ENCODE measurements at places on chromosomes 11 and 22.

- peak; percentile 30 for DNase-seq
Observed at GRCh38 chr22:19429950-19430889, 1.3 kb downstream of the HIRA start.

GRCh38 chr22:45883811-45884170 lies 93.2 kb downstream of the WNT7B start:
- DNase-seq = no peak

DNA sequence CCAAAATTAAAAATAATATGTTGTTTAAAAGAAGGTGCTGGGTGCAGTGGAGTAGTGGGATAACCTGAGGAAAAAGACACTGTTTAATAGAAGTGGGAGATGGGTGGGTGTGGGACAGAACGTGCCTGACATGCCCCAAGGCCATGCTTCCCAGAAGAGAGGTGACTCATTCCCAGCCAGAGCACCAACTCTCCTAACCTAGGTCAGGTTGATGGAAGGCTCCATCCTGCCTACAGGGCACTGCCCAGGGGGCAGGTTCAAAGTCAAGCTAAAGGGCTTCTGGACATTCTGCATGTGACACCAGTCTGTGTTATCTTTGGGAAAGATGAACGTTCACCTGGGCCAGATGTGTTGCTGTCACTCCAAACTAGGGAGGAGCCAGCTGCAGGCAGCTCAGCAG lies 453.1 kb downstream of the SOX6 start:
- no peak for DNase-seq

GRCh38 chr11:107041088-107041444 lies 22.8 kb upstream of the GUCY1A2 start:
- DNase-seq = no peak

DNA sequence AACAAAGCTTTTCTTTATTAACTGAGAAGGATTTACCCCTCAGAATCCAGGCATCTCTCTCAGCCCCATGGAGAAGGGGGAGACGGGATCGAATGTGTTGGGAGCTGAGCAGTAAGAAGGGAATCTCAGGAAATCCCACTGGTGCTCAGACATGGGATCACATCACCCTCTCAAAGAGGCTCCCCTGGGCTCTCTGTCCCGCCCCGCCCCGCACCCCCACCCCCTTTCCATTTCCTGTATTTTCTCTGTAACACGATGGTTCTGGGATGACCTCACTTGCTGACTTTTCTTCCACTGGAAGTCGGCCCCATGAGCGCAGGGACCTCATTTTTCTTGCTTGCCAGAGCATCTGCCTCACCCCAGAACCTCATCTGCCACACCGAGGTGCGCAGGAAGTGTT lies 100.0 kb downstream of the RPS6KA4 start:
- no peak for DNase-seq

DNA sequence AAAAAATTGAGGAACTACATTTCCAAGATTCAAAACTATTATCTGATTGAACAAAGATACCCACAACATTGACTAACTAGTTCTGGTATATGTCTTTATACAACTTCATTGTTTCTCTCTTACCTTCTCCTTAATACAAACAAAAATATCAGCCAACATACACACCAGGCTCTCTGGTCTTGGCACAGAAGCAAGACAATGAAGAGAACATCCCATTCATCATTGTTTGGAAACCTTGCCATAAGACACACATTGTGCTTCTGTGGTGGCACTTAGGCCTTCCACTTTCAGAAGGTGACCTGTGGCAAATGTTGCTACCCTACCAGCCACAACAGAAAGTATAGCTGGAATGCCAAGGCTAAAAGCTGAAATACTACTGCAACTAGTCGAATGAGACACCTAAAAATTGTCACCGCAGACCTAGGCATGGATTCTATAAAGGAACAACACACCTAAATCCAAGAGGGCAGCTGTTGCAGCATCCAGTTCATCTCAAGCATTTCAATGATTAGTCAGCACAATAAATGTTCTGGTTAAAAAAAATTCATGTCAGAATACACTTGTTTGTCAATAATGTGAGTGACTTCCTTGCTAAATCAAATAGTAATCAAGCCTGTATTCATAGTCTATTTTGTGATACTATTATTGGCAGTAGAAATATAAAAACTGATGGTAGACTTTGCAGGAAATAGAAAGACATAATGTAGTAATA lies 26.3 kb downstream of the MAP6 start:
- no peak for DNase-seq

- DNase-seq = no peak
Observed at GRCh38 chr22:36606114-36606513, 77.1 kb upstream of the EIF3D start.

DNA sequence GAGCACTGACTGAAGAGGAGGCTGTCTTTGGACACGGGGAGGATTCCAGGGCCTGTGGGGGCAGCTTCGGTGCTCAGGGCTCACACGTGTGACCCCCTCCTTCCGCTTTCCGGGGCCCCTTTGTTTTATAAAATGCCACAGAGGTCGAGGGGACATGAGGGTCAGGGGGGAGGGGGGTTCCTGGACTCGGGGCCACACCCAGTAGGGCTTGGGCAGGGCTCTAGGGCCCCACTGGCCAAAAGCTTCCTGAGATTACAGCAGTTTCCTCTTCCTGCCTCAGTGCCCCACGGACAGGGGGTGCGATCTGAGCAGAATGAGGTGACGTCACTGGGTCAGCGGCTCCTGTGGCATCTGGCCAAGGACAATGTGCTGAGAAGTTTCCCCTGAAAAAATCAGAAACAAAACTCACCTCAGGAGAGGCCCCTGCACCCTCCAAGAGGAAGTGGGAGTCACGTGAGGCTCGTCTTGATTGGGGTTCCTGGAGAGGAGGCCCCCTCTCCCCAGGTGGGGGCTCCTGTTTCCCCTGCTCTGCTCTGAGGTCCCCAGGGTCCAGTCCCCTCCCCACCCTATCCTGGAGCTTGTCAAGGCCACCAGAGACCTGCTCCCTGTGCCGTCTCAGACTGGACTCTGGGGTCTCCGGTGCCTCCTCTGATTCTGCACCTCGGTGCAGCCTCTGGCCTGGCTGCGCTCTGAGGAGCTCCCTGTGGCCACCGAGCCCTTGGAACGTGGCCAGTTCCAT lies 6.4 kb upstream of the IFITM3 start:
- DNase-seq = peak; percentile 91

DNA sequence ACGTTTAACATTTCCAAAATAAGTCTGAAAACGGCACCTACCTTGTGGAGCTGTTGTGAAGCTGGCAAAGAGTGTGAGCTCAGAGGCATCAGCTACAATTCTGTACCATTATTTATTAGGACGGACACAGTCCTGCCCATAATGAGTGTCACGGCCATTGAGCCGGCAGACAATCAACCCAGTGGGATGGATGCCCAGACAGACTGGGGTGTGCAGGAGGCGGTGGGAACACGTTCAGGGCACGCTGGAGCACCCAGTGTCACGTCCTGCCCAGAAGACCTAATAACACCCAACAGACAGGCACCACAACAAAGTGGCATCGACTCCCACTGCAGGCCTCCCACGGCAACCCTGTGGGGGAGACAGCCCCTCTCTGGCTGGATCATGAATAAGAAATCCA lies 34.5 kb downstream of the TPST2 start:
- no peak for DNase-seq

GRCh38 chr11:32028201-32028600 lies 62.7 kb upstream of the RCN1 start:
- DNase-seq = no peak

DNA sequence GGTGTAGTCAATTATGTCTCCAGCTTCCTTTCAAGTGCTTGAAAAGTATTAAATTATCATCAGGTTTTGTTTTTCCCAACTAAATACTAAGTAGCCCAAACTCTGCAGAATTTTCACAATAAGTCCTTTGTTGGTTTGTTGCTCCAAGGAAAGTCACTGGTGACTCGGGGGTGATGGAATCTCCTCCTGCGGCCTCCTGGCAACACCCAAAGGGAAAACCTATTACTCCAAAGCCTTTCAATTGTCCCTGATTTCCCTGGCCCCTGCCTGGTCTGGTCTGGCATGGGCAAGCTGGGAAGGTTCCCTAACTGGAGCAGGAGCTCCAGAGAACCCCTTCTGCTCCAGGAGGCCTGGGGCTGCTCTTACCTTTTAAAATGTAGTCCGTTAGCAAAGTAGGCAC lies 47.9 kb downstream of the FEZ1 start:
- DNase-seq = no peak

DNA sequence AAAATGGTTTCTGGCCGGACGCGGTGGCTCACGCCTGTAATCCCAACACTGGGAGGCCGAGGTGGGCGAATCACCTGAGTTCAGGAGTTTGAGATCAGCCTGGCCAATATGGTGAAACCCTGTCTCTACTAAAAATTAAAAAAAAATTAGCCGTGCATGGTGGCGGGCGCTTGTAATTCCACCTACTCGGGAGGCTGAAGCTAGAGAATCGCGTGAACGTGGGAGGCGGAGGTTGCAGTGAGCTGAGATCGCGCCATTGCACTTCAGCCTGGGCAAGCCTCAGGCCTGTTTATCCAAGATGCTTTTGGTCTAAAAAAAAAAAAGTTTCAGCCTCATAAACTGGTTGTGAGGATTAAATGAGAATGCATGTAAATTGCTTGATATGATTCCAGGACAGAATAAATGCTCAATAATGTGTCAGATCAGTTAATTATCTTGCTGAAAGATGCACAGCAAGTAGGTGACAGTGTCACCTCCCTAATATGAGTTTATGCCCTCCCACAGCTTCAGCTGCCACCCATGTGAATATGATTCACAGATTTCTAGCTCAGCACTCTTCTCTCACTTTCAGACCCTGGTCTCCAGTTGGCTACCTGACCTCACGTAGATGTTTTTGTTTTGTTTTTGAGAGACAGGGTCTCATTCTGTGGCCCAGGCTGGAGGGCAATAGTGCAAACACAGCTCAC lies 1.1 kb upstream of the ALG8 start:
- no peak for DNase-seq

- DNase-seq = peak; percentile 41
Observed at GRCh38 chr22:40819599-40820140, 524 bp upstream of the SLC25A17 start.

DNA sequence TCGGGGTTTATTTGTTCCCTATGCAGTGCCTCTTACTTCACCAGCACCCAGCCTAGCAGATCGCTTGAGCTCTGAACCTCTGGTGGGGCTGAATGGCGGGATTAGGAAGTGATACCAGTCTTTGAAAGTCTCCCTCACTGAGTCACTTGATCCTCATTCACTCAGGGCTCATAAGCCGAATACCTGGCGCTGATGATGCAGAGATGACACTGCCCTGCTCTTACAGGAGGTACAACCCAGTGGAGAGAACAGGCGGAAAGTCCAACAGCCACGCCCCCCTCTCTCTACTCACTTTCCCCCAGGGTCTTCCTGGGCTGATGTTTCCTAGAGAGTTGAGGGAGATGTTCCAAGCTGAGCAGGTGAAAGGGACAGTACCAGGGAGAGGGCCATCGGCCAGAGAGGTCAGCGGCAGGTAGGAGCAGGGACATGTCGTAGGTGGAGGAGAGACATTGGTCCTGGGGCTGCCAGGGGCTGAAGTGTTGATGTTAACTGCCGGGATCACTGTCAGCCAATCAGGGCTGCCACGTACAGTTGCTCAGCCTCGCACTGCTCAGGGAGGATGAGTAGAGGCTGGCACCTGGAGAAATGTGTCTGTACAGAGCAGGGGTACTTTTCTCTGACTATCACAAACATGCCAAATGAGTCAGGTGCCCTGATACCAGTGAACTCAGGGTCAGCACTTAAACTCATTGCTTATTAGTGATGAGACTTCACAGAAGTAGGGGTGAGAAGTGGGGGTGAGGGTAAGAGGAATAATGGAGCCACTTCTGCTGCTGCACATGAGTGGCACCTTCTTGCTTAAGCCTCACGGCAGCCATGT lies 9.9 kb upstream of the APOBEC3A start:
- DNase-seq = no peak

DNA sequence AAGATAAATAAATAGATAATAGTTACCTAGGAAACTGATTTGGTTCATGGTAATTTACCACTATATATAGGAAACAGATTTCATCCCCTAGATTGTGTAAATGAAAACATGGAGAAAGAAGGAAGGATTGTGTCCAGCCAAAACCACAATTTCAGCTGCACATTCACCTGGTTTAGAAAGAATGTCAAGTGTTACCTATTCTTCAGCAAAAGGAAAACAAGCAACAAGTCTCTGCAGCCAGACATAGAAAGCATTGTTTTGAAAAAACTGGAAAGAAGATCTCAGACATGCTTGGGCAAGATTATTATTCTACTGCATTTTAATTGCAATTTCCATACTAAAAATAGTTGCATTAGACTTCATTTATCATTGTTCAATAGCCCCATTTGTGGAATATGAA lies 8.8 kb upstream of the BMAL1 start:
- DNase-seq = no peak

- DNase-seq = peak; percentile 58
Observed at GRCh38 chr11:103877221-103877620, 159.2 kb upstream of the DDI1 start.

- no peak for DNase-seq
Observed at GRCh38 chr11:127825183-127825582, 762.2 kb downstream of the ETS1 start.

- DNase-seq = peak; percentile 57
Observed at GRCh38 chr22:21568347-21569075, 997 bp downstream of the UBE2L3 start.

- DNase-seq = peak; percentile 75
Observed at GRCh38 chr22:50544078-50544745, 1.5 kb upstream of the KLHDC7B start.

DNA sequence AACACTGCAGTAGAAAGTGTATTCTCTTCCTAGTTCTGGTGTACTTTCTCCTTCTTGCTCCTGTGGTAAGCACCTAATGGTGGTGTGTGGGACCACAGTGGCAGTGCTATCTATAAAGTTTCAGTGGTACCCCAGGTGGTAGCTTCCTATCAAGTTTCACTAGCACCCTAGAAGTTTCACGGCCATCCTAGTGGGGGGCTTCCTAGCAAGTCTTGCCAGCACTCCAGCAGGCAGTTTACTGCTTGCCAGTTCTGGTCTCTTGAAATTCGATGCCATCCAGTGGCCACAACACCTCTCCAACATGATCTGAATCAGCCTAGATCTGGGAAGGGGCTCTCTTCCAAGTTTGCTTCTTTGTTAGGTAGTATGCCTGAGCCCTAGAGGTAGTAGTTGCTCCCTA lies 229.6 kb downstream of the SWAP70 start:
- DNase-seq = no peak

GRCh38 chr22:24400034-24400725 lies 27.2 kb upstream of the ADORA2A start:
- no peak for DNase-seq

GRCh38 chr11:131041331-131042040 lies 125.2 kb upstream of the SNX19 start:
- no peak for DNase-seq

- peak; percentile 30 for DNase-seq
Observed at GRCh38 chr22:24432059-24432853, 4.9 kb downstream of the ADORA2A start.

- DNase-seq = no peak
Observed at GRCh38 chr11:83764643-83765042, 478.5 kb upstream of the CCDC90B start.

DNA sequence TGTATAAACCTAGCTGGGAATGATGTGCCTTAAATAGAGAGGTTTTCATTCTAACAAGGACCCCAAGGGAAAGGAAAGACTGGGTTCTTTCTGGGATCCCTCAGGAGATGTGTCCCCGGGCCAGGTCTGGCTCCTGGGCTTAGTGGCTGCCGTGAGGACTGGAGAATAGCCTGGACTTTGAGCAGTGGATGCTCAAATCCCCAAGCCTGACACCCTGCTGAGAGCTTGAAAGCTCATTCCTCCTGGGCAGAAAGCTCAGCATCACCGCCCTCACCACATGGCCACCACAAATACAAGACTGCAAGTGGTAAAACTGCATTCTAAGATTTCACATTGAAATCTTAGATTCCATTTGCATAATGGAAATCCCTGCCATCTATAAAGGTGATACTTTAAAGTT lies 79.4 kb upstream of the NARS2 start:
- DNase-seq = no peak

GRCh38 chr22:33906954-33907353 lies 13.3 kb downstream of the LARGE1 start:
- DNase-seq = no peak

All from dermis blood vessel endothelial cell (primary cell).